Endothelial cell (in vitro differentiated cells): ENCODE measurements at places on chromosomes 2 and 18. TPM values are rescaled to one million over a fixed set of nuclear protein-coding genes. Genes with fewer than 3 reads are reported as not detected.
A peak's percentile ranks its signal among the peaks of the same experiment; 100 is the strongest.

DNA sequence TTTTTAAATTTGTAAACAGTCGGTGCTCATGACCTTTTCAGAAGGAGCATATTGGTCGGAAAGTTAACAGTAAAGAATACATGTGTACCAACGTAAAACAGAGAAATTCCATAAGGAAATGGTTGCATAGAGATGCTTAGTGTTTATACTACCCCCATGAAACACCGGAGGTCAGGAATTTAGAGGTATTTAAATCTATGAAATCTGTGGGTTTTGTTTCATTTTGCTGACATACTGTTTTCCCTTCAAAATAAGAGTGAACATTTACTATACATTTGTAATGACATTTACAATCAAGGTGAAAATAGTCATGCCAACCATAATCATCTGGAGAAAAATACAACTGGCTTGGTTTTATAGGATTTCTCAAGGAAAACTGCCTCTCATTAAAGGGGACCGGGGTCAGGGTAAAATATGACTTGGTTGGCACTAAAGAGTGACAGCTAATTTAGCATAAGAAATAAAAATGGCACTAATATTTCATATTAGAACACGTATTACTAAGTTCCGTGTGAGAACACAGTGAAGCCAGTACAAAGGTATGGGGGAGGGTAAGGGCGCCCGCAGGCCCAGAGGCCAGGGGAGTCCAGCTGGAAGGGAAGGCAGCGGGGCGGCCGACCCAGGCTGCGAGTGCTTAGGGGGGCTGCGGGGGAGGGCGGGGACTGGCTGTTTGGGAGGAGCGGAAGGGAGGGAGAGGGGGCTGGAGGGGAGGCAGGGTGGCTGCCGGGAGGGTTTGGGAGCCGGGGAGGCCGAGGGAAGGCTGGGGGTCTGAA, 1.1 kb upstream of the RNU4ATAC start:
- peak; percentile 65 for DNase-seq

- DNase-seq = no peak
Measured at GRCh38 chr2:120901201-120901600, 165.5 kb downstream of the GLI2 start.

DNA sequence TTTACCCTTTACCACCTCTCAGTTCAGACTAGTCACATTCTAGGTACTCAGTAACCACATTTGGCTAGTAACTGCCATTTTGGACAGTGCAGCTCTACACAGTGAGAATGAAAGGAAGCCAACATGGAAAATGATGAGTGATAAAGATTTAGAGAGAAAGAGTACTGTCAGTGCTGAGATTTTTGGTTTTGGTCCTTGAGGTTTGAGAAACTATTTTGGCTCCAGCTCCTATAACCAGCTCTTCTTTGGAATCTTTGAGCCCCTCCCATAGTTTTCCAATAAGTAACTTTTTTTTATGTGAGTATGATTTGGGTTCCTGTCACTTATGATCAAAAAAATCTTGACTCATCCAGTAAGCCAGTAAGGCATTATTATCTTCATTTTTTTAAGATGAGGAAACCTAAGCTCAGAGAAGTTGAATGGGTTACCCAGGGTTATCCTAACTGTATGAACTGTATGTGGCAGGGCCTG, 173.0 kb downstream of the BABAM2 start:
- DNase-seq = no peak

- DNase-seq = peak; percentile 82
Measured at GRCh38 chr2:1550658-1551316, 137.5 kb downstream of the TPO start.

GRCh38 chr18:8468921-8469335, 140.3 kb upstream of the RAB12 start:
- DNase-seq = no peak

The IMP4 gene
- 32.8 TPM for total RNA-seq

The FLACC1 gene
- 1.1 TPM for total RNA-seq
